ENCODE measurements at places on chromosomes 1 and 21.

DNA sequence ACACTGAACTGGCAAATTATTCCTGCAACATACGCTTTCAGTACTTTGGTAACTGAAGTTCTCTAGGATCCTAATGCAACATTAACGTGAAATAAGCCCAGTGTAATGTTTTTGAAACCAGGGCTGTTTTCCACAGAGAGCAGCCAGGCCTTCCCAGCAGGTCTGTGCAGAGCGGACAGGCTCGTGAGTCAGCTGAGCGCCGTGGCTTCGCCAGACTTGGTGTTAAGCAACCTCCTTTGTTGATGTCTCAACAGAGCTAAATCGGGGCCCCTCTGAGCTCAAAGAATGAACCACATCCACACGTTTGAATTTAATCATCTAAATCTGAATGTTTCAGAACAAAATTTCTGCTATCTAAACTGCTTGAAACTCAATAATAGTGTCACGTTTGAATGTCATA is 181.8 kb upstream of the FMN2 start:
- DNase-seq = no peak

DNA sequence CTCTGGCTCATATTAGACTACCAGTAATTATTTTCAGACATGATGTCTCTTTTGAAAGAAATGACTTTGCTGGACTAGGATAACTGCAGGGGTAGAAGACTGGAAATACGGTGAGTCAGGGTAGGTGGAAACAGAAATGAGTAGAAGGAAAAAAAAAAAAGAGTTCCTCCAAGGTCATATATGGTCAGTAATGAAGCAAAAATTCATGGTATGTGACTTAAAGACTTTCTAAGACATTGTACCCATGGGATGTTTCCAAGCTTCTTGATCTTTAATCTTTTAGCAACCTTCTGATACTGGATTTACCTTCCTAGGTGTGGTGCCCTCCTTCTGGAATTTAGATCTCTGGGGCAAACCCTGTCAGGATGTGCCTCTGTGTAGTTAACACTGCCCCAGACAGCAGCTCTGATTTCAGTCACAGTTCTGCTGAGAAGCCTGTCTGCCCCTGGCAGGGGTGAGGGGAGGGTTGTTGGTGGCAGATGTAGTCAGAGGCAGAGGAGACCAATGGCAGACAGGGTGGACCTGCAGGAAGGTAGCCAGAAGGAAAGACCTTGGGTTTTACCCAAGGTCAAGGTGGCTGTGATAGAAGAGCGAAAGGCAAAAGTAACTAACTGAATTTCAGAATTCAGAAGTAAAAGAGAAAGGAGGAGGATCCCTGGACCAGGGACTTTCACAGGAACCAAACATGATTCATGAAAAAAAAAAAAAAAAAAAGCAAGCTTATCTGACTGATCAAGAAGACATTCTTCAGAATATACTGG is 44.1 kb upstream of the BCL10 start:
- DNase-seq = no peak

DNA sequence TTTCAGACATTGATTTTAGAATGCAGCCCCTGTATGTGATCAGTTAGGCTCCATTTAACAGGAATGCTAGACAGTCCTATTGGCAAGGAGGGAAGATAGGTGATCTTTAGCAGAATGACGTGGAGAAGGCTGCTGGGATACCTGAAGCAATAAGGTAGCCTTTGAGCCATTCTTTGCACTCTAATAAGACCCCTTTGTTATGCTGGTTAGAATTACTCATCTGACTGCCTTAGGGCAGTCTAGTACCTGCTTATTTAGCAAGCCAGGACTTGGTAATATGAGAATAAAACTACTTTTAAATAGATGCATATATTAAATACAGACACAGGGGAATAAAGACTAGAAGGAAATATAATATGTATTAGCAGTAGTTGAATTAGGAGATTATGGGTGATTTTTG is 29.1 kb downstream of the NGF start:
- no peak for DNase-seq

GRCh38 chr1:64701886-64702285 is 43.0 kb upstream of the RAVER2 start:
- no peak for DNase-seq

DNA sequence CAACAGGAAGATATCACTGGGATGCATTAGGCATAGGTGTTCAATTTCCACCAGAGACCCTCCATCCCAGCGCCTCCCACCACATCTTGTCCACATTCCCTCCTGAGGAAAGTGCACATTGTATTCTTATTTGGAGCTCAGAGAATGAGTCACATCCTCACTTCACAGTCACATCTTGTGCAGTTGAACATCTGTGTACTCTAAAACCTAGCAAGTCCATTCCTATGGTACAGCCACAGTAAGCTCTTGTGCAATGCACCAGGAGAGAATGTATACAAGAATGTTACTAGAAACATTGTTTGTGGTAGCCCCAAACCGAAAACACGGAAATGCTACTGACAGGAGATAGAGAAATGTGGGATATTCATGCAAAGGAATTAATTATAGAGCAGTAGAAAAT is 1.6 kb upstream of the KDF1 start:
- no peak for DNase-seq

DNA sequence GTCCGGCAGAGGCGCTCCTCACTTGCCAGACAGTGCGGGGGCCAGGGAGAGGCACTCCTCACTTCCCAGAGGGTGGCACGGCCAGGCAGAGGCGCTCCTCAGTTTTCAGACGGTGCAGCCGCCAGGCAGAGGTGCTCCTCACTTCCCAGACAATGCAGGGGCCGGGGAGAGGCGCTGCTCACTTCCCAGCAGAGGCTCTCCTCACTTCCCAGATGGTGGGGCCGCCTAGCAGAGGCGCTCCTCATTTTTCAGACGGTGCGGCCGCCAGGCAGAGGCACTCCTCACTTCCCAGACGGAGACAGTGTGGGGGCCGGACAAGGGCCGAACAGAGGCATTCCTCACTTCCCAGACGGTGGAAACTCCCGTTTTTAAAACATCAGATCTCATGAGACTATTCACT is 238.4 kb upstream of the CACYBP start:
- DNase-seq = no peak

- no peak for DNase-seq
Measured at GRCh38 chr1:194477908-194478307, 1291.5 kb upstream of the B3GALT2 start.

- DNase-seq = no peak
Measured at GRCh38 chr1:207081088-207081487, 7.6 kb upstream of the C4BPB start.

DNA sequence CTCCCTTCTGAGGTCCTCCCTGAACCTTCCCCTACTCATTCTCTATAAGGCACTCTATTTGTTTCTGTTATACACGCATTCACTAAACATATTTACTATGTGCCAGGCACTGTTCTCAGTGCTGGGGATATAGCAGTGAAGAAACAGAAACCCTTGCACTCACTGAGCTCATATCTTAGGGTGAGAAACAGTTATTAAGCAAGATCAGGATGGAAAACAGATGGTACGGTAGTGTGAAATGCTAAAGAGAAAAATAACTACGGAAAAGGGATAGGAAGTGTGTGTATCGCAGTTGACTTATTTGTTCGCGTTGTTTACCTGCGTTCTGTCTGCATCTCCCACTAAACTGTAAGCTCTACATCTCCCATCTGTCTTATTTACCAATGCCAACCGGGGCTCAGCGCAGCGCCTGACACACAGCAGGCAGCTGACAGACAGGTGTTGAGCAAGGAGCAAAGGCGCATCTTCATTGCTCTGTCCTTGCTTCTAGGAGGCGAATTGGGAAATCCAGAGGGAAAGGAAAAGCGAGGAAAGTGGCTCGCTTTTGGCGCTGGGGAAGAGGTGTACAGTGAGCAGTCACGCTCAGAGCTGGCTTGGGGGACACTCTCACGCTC is 572 bp downstream of the CYB5RL start:
- no peak for DNase-seq

GRCh38 chr1:115811140-115811828 is 29.6 kb downstream of the NHLH2 start:
- no peak for DNase-seq

DNA sequence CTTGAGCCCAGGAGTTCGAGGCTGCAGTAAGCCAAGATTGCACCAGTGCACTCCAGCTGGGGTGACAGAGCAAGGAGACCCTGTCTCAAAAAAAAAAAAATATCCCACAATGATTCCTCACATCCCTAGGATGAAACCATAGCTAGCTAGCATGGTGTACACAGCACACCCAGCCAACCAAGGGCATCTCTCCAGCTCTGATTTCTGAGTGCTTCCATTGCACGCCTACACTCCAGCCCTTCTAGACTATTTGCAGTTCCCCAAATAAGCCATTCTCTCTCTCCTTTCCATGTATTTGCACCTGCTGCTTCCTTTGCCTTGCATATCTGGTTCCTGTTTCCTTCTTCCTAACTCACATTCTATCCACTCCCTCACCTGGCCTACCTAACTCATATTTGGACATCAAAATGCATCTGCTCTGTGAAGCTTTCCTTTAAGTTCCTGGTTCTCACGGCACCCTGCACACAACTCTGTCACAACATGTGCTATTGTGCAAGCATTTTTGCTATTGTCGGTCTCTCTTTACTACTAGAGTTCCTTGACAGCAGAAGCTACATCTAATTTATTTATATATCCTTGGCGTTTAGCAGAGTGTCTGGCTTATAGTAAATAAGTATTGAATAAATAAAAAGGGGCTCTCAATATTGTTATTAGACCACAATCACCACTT is 2.4 kb upstream of the ELAPOR1 start:
- no peak for DNase-seq

DNA sequence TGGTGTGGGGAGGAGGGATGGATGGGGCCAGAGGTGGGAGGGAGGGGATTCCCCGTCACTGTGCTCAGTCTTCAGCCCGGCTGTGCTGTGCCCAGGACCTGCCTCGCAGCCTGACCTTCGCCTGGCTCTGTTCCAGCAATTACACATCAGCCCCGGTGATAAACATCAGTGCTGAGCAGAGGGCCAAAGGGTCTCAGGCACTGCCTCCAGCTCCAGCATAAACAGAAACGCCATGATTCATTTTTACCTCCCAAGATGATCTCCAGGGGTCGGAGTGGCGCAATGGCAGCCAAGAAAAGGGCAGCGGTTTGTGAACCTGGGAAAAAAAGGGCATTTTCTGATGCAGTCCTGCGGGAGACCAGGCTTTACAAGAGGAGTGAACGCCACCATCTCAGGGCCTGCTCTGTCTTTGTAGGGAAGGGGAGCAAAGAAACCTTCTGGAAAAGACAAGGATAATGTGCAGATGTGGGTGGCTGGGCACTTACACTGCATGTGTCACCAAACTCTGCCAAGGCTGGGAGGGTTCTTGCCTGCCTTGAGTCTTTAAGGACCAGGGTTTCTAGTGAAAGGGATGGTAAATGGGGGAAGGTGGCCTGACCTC is 28.1 kb downstream of the SHISA4 start:
- DNase-seq = no peak

DNA sequence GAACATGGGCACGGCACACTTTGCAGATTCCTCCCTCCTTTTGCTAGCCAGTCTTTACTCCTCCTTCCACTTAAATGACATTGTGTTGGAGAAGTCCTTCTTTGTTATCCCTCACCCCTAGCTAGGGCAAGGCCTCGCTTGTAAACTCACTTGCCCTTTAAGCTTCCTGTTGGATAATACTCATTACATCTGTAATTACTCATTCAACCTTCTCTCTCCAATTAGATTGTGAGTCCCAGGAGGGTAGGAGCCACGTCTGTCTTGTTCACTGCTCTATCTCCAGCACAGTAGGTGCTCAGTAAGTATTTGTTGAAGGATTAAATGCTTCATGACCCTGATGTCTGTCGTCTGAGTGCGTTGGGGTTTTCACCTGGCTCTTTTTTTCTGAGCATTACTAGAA is 98.7 kb upstream of the USP24 start:
- DNase-seq = no peak

DNA sequence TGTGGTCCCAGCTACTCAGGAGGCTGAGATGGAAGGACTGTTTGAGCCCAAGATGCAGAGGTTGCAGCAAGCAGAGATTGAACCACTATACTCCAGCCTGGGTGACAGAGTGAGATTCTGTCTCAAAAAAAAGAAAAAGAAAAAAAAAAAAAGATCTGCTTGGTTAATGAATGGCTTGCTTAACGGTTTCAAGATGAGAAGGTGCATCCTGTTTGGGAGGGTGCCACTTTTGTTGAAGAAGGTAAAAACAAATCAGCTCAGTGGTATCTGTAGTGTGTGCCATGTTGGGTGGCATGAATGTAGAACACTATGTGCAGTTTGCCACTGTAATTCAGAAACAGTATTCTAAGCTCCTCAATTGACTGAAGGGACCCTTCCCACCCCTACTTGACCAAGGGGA is 94.9 kb upstream of the ETV3 start:
- no peak for DNase-seq

GRCh38 chr1:202599669-202600431 is 110.4 kb downstream of the SYT2 start:
- peak; percentile 47 for DNase-seq

DNA sequence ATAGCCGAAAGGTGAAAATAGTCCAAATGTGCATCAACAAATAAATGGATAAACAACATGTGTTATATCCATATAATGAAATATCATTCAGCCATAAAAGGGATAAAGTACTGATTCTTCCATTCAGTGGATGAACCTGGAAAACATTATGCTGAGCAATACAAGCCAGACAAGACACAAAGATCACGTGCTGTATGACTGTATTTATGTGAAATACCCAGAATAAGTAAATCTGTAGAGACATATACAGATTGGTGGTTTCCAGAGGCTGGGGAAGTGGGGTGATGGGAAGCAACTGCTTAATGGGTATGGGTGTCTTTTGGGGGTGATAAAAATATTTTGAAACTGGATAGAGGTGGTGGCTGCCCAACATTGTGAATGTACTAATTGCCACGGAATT is 13.3 kb upstream of the GSTM4 start:
- DNase-seq = no peak

DNA sequence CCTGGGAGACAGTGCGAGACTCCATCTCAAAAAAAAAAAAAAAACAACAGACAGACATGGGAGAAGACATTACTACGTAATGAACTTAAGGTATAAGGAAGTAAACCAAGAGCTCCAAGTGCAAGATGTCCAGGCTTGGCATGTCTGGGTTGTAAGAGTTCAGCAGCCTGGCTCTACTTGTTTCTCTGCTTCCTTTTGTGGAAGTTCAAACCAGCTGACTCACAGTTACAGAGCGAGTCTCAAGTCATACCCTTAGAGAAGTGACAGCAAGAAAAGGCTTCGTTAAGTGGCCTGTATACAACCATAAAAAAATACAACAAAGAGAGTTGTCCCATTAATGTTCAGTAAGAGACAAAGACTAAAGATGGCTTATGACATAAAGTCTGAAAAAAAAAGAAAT is 1.3 kb downstream of the RIT1 start:
- no peak for DNase-seq

- no peak for DNase-seq
Measured at GRCh38 chr1:96845464-96845863, 123.9 kb downstream of the PTBP2 start.

GRCh38 chr1:233647073-233647472 is 33.2 kb downstream of the KCNK1 start:
- DNase-seq = no peak

GRCh38 chr21:36185523-36185922 is 28.9 kb downstream of the DOP1B start:
- no peak for DNase-seq

- no peak for DNase-seq
Measured at GRCh38 chr1:47418681-47419325, 2.7 kb downstream of the FOXE3 start.
